Mononuclear cell (primary cell): ENCODE measurements at places on chromosomes 7 and 10. TPM values are rescaled to one million over a fixed set of nuclear protein-coding genes. Genes with fewer than 3 reads are reported as not detected.

The PRLHR gene
- under 0.01 TPM for total RNA-seq

The ZMIZ2 gene
- 16.7 TPM for total RNA-seq

The PAPOLB gene
- total RNA-seq = not detected

The SH2D4B gene
- 0.10 TPM for total RNA-seq

The IPMK gene
- total RNA-seq = 3.5 TPM

The HMX2 gene
- total RNA-seq = not detected

The TRPV5 gene
- not detected for total RNA-seq

The CTAGE8 gene
- 0.73 TPM for total RNA-seq

The ZNF25 gene
- total RNA-seq = 7.9 TPM

The RPP38 gene
- 15.6 TPM for total RNA-seq

The ITPRID1 gene
- total RNA-seq = 0.73 TPM

The RADIL gene
- total RNA-seq = not detected

The ZRANB1 gene
- total RNA-seq = 46.2 TPM

The SDK1 gene
- 0.31 TPM for total RNA-seq

The TSC22D4 gene
- total RNA-seq = 39.8 TPM

The NUTM2A gene
- total RNA-seq = 0.84 TPM

The ARMC3 gene
- 2.1 TPM for total RNA-seq

The EVX1 gene
- total RNA-seq = not detected

The PRTFDC1 gene
- 3.0 TPM for total RNA-seq

The SPDYE1 gene
- under 0.01 TPM for total RNA-seq

The ARHGEF5 gene
- 5.1 TPM for total RNA-seq

The XRCC2 gene
- 0.42 TPM for total RNA-seq

The WDFY4 gene
- total RNA-seq = 28.9 TPM

The CDH23 gene
- total RNA-seq = 5.0 TPM

The IL15RA gene
- 5.1 TPM for total RNA-seq

The NIPSNAP2 gene
- 67.2 TPM for total RNA-seq

The GNGT1 gene
- total RNA-seq = not detected

The NEURL1 gene
- 4.8 TPM for total RNA-seq

The ANKRD7 gene
- total RNA-seq = 0.42 TPM

The TFEC gene
- 7.8 TPM for total RNA-seq

The FGL2 gene
- 37.4 TPM for total RNA-seq

The KCNIP2 gene
- 4.1 TPM for total RNA-seq

The BTBD16 gene
- total RNA-seq = not detected

The RPEL1 gene
- total RNA-seq = not detected

The LIPM gene
- not detected for total RNA-seq

The EMX2 gene
- total RNA-seq = 0.10 TPM

The GSTO2 gene
- total RNA-seq = 0.84 TPM

The LYZL2 gene
- not detected for total RNA-seq

The GLRX3 gene
- 34.1 TPM for total RNA-seq

The TSPAN12 gene
- not detected for total RNA-seq

The SORCS3 gene
- 2.5 TPM for total RNA-seq

The TDRD1 gene
- 0.10 TPM for total RNA-seq

The PVRIG gene
- total RNA-seq = 13.9 TPM

The SEMA3D gene
- 0.21 TPM for total RNA-seq

The FAM24B gene
- 6.9 TPM for total RNA-seq

The ASZ1 gene
- not detected for total RNA-seq

The ASAH2 gene
- 0.21 TPM for total RNA-seq

The FAM131B gene
- 0.84 TPM for total RNA-seq

The FFAR4 gene
- total RNA-seq = under 0.01 TPM

The SLC26A5 gene
- not detected for total RNA-seq
